ENCODE measurements at places on chromosomes 3 and 15.

DNA sequence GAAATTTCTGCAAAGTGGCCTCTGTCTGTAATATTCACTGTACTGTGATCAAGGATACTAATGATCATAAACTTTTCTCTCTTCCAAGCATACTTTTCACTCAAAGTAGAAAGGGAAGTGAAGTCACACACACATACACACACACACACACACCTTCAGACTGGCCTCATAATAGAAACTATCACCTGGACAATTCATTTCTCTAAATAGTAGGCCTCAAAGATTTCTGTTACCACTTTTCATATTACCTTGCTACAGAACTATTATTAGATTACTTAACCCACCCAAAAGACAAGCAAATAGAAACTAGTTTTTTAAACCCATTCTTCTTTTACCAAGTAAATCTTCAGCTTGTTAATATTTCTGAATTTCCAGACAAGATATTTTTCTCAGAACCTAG is 12.2 kb downstream of the CPB1 start:
- no peak for DNase-seq

DNA sequence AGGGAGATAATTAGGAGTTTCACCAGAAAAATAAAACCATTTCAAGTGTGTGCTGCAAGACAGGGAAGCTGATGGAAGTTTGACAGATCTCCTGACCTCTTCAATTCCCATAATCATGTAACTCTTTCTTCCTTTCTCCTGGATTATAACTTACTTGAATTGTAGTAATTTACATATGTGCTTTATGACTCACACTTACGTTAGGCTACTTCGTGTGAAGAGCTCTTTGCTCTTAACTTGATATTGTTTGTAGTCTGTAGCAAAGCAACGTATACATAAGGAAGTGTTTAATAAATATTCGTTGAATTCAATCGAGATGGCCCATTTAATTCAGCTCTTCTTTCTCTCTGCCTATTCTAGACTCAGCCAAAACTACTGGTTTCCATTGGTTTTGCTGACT is 23.5 kb downstream of the ROBO2 start:
- DNase-seq: no peak

DNA sequence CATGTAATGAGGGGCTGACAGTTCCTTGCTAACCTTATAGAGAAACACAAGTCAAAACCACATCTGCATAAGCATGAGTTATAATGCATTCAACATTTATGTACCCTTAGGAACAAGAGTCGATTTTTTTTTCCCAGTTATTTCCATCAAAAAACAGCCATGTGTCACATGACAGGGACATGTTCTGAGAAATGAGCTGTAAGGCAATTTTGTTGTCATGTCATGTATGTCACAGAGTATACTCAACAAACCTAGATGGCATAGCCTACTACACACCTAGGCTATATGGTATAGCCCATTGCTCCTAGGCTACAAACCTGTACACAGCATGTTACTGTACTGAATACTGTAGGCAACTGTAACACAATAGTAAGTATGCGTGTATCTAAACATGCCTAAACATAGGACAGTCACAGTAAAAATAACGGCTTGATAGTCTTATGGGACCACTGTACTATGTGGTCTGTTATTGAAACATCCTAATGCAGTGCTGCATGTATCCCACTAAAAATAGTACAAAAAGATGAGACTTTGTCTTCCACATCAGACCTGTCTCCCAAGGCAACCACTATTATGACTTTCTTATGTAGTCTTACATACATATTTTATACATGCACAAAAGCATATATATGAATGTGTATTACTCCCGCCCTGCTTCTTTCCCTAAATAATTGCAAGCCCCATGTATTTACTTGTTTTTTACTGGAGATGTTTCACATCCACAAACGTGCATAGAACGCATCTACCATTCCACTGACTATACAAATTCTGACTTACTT is 34.9 kb downstream of the LINS1 start:
- no peak for DNase-seq

- DNase-seq: no peak
Measured at GRCh38 chr3:152100491-152101132, 168.1 kb upstream of the MBNL1 start.

- no peak for DNase-seq
Measured at GRCh38 chr15:66756295-66756694, 54.3 kb downstream of the SMAD6 start.

DNA sequence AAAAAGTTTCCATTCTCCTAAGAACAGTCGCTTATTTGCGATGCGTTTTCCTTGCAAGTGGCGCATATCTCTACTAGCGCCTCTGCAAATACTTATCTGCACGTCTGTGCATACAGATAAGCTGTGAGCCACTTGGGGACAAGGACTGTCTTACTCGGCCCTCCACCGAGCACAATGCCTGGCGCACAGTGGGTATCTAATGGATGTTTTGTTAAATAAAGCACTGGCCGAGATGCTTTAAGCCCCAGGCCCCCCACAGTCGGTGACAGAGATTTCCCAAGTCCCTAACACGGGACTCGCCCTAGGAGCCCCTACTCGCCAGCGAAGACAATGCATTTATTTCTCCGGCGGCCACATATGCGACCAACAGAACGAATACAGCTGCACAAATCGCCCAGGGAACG is 503 bp downstream of the HLTF start:
- no peak for DNase-seq

DNA sequence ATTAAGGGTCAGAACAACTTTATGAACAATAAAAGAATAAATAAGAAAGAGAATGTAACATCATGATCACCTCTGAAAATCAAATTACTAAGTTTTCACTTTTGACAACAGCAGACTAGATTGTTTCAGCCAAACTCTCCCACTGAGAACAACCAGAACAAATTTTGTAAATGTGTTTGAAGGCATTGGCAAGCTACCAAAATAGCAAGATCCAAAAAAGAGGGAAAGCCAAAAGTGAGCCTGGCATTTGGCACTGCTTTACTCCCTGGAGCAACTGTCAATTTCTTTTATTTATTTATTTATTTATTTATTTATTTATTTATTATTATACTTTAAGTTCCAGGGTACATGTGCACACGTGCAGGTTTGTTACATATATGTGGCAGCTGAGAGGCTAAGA is 67.2 kb downstream of the CFAP44 start:
- DNase-seq: no peak

DNA sequence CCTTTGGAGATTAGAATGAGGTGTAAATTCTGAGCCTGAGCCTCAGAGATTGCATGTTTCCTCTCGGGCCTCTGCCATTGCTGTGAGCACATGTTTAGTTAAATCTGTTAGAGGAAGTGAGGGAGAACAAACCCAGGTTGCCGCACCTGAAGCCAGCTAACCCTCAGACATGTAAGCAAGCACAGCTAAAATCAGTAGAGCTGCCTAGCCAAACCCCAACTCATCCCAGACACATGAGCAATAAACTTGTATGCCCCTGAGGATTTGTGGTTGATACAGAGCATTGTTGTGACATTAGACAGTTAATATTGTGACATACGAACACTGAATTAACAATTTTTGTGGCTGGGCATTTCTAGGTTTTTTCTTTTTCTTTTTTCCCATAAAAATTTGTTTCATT is 41.9 kb downstream of the NMD3 start:
- DNase-seq: no peak

GRCh38 chr3:17928502-17929145 is 186.2 kb upstream of the TBC1D5 start:
- no peak for DNase-seq

DNA sequence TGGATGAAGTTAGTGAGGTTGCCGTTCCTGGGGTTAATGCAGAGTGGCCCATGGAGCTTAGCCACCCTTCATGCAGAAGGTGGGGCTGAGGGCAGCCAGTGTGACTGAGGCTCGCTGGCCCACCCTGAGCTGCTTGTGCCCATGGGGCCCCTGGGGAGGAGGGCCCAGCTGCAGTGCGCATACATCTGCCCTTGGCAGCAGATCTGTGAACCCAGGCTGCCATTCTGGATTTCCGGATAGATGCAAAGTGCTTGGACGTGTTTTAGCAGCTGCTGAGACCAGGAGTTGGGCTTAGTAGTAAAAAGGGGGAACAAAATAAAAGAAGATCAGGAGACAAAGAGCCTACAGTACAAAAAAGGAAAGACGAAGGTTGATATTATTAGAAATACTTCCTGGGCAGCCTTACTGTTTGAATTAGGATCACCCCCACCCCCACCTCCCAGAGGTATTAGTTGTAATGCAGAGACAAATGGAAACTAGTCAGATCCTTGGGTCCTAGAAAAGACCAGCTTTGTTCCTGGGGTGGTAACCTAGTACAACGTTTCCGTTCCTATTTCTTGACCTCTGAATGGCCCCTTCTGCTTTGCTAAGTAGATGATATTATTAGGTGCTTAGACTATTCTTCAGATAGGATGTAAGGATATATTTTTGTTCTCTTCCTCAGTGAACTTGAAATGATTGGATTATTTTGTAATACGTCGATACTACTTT is 70.2 kb downstream of the IGF1R start:
- no peak for DNase-seq

GRCh38 chr3:6079011-6079410 is 781.9 kb upstream of the GRM7 start:
- DNase-seq: no peak

- no peak for DNase-seq
Measured at GRCh38 chr3:110856916-110857315, 214.7 kb upstream of the NECTIN3 start.

GRCh38 chr3:157493627-157494550 is 9.3 kb downstream of the VEPH1 start:
- peak; percentile 83 for DNase-seq

DNA sequence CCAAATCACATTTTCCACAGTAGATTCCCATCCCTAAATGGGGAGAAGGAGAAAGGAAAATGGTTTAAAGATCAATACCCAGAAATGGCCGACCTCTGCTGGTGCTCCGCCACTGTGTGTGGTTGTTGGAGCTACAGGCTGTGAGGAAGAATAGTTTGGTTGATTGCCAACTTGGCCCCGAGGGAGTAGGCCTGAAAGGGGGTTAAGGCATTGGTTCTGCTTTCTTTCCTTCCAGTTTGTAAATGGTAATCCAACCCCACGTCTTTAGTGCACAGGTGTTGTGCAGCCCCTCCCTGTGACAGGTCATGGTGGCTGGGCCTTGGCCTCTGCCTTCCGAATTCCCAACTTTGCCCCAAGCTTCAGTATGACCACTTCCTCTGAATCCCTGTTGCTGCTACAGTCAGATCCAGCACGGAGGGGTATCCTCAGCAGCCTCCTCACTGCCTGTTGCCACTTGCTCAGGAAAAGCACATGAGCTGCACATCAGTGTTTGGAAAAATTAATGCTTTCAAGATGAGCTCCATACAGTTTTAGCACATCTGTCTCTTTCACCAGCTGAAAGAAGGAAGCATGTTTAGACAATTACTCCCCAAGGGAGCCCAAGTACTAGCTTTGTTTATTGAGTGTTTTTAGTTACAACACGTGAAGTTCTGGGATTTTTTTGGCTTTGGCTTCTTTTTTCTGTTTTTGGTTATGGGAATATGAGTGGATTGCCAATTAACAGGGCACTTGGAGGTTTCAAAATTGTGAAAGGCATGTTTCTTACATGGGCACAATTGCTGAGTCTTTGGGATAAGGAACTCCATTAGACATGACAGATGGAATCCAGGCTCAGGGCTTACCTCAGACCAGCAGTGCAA is 92.3 kb upstream of the ROPN1 start:
- DNase-seq: no peak

- no peak for DNase-seq
Measured at GRCh38 chr15:25864966-25865365, 1.8 kb upstream of the ATP10A start.

- DNase-seq: no peak
Measured at GRCh38 chr15:98729446-98730042, 81.2 kb downstream of the IGF1R start.

DNA sequence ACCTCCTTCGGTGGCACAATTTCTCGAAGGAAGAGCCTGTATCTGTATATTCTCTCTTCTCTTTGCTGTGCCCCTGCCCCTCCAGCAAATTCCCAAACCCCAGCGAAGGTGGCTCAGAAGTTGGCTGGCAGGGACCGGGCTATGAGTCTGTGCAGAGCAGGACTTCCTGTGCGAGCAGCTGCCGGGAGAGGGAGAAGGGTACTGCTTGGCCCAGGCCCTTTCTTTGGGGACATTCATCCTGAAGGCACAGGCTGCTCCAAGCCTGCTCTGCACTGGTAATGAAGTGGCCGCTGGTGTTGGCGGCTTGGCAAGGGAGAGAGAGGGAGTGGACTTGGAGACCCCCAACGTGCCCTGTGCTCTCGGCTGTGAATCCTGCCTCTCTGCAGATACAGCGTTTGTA is 1.5 kb downstream of the SLC6A11 start:
- no peak for DNase-seq

- DNase-seq: no peak
Measured at GRCh38 chr15:87764461-87765240, 491.9 kb downstream of the NTRK3 start.

GRCh38 chr3:127784865-127785710 is 37.2 kb downstream of the MGLL start:
- DNase-seq: peak; percentile 80

DNA sequence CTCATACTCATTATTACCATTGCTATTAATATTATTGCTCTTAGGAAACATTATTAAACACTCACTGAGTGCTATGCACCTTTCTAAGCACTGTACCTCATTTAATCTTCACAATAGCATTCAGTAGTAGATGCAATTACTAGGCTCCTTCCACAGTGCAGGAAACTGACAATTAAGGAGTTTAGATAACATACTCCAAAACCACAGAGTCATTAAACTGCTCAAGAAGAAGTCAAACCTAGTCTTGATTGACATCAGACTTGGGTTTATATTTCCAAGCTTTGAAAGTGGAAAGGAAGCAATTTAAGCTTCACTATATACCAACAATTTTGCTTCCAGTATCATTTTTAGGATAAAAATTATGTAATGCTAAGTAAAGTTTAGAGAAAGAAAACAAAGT is 490.1 kb upstream of the ARRDC4 start:
- no peak for DNase-seq

- no peak for DNase-seq
Measured at GRCh38 chr3:30222441-30222840, 384.0 kb upstream of the TGFBR2 start.

DNA sequence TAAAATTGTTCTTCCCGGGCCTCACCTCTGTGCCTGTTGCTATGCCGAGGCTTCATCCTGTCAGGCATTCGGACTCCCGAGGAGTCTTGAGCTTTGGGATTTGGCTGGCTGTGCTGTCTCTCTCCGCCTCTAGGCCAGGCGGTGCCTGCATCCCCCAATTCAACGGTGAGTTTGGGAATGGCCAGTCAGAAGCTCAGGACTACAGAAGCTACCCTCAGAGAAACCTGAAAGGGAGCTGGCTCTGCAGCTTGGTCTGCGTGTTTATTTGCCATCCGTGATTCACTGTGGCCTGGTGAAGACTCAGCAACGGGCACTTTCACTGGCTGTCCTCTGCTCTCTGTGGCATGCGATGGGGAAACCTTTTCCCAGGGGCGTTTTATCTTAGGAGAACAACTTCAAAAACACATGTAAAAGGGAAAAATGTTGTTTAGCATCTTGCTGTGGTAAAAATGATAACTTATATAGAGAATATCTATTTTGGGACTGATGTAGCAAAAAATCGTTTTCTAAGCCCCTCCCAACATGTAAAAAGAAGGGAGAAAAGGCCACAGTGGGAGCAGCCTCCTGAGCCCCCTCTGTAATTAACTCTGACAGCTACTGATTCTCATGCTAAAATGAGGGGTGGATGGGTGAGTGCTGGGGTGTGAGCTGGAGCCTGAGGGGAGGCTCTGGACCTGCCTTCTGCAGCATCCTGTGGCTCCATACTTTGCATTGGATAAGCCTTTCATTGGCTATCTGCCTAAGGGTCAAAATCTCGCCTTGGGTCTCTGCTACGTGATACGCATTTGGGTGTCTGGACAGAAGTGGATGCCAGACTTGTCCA is 103.4 kb upstream of the KLHL25 start:
- DNase-seq: no peak
